Effector CD8-positive, alpha-beta T cell (primary cell): ENCODE measurements at places on chromosomes 2 and 18.

DNA sequence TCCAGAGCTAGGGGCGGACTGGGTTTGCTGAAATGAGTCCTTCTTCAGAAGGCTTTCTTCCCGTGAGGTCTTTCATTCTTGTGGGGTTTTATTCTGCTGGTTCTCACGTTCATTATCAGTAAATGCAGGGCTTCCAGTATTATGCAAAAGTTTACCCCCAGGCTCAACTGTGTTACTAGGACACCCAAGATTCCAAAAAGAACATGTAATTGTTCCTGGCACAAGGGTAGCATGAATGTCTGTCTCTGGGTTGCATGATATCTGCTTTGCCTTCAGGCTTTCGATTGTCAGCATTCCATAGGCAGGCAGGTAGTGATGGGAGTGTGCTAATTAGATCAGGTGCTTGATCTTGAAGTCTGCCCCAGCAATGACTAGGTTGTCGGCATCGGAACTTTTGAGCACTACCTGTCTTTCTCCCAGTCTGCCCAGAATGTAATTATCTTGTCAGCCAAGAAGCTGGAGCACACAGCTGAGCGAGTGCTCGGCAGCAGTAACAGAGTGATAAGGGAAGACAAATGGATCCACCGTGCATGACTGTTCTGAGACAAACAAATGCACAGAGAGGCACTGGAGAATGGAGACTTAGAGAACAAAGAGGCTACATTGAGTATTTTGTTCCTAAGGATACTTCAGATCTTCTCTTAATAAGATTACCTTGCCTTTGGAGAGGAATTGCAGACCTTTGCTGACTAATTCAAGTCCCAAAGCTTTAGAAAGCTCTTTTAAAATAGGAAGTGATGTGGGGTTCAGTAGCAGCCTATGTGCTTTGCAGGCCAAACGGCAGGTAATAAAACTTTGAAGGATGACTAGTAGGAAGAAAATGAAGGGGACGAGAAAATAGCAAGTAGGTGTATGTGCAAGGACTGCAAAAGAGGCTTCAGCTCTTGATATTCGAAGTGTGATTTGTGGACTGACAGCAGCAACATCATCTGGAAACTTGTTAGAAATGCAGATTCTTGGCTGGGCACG lies 41.9 kb downstream of the ITGB6 start:
- no peak for DNase-seq

DNA sequence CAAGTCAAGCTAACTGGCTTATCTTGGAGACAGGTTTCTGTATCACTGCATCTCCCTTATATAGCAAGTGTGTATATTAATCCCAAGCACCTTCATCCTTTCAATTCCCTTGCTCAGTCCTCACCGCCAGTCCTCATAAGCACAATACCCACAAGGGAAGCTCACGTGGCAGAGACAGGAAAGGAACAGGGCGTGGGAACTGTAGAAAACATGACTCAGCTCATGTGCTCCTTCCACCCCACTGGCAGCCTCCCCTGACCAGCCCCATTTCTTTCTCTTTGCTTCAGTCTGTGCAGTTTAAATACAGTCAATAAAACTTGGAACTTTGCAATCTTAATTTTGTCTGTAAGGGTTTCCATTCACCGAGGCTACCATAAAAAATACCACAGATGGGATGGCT lies 36.5 kb upstream of the CDH19 start:
- no peak for DNase-seq

DNA sequence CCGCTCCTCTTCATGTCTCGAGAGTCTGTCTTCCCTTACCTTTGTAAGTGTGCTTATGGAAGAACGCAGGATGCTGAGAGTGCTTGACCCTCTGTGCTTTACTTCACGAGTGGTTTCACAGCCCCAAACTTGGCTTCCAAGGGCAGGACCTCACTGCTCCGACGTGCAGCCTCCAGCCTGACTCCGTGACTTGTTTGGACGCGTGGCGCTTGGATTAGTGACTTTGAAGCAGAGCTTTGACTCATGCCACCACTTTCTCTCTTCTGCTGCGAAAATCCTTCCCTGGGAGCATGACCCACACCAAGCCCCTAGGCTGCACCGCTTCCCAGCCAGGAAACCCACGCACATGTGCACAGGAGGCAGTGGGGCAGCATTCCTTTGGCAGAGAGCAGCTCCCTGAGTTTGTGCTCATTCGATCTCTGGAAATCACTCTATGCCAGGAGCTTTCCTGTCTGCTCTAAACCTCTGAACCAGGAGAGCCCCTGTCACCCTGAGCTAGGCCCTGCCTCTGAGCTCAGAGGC lies 207.8 kb upstream of the HS6ST1 start:
- no peak for DNase-seq

- no peak for DNase-seq
These were observed 73.7 kb downstream of the RFTN2 start for GRCh38 chr2:197601726-197602125.

DNA sequence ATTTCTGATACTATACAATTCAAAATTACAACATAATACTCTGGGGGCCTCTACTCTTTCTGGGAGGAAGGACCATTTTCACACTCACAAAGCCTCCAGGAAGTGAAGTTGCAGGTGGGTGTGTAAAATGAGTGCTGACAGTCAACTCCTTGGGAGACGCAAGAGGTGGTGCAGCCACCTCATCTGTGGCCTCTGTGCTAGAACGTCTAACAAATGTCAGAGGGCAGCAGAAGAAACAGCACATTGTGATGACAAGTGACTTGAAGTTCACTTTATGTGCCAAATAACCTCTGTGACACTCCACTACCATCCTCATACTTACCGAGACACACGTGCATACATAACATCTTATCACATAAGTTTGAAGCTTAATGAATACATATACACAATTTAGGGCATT lies 10.2 kb downstream of the RNF103 start:
- DNase-seq = no peak

GRCh38 chr2:144137705-144138428 lies 382.1 kb downstream of the ZEB2 start:
- DNase-seq = no peak
